ENCODE measurements at places on chromosomes 11 and 22.

- DNase-seq = peak; percentile 45
These were observed at the start of gene TYMP for GRCh38 chr22:50529897-50530579. TYMP (minus strand) TSS chr22:50530012; CDS start chr22:50529709, 303 bp downstream.

GRCh38 chr11:117058761-117059261 lies 39.4 kb downstream of the SIK3 start:
- no peak for DNase-seq

GRCh38 chr22:31179345-31179744 lies 19.4 kb downstream of the RNF185 start:
- no peak for DNase-seq

DNA sequence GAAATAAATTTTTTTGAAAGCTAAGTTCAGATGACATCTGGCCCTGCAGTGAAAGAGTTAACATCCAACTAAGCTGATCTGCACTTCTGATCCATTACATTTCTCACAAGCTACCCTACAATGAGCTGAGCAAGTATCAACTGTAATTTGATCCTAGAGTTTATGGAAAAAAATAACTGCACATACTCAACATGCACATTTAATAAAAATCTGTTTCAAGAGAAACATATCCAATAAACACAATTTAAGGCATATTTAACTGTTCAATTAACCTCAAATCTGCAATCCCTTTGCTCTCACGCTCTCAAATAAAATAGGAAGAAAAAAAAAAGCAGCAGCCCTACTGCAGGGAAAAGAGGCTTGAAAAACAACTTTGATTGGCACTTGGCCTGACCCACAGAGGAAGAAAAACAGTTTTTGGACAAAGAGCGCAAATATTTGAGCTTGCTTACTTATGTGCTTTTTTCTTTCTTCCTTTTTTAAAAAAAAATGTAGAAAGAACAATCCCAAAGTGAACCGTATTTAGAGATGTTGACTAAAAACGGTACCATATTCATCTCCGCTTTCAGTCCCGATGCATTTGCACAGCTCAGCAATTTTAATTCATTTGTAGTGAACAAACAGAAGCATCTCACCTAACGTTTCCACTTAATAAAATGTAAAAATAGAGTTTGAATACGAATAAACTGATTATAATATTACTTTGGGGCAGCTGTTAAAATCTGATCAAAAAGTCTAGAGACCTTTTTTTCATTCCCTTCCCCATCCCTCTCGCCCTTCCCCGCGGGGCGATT lies 1.6 kb downstream of the SESN3 start:
- no peak for DNase-seq

DNA sequence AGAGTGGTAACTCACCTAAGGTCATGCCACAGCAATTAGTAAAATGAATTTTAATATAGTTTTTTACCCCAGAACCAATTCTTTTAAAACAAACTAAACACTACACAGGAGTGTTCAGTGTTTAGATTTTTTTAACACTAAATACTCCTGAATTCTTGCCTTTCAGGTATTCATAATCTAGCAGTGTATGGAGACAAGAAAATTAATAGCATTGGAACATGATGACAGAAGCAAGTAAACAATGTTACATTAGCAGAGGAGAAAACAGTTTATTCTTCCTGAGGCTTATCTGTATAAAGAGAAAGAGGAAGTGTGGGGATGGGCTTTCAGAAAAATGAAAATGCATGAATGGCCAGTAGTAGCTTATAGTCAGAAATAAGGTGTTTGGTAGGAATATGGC lies 222.1 kb upstream of the FAT3 start:
- DNase-seq = no peak

DNA sequence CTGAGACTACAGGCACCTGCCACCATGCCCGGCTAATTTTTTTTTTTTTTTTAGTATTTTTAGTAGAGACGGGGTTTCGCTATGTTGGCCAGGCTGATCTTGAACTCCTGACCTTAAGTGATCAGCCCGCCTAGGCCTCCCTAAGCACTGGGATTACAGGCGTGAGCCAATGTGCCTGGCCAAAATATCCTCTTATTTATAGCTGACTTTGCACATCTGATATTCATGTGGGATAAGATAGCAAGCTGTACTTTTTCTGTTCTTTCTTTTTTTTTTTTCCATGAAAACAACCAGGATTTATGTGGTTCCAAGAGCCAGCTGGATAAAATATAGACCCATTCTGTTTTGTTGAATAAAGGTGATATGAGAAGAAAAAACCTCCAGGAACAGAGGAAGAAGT lies 12.1 kb upstream of the XBP1 start:
- no peak for DNase-seq

- no peak for DNase-seq
These were observed 4.0 kb upstream of the RCOR2 start for GRCh38 chr11:63920939-63921417.

GRCh38 chr11:42085736-42086135 lies 626.3 kb upstream of the LRRC4C start:
- no peak for DNase-seq

GRCh38 chr11:59174664-59175033 lies 2.7 kb downstream of the DTX4 start:
- no peak for DNase-seq

GRCh38 chr11:827146-827896 lies 398 bp upstream of the CRACR2B start:
- DNase-seq = no peak

- no peak for DNase-seq
These were observed 2.0 kb upstream of the TIMP3 start for GRCh38 chr22:32799496-32799895.

DNA sequence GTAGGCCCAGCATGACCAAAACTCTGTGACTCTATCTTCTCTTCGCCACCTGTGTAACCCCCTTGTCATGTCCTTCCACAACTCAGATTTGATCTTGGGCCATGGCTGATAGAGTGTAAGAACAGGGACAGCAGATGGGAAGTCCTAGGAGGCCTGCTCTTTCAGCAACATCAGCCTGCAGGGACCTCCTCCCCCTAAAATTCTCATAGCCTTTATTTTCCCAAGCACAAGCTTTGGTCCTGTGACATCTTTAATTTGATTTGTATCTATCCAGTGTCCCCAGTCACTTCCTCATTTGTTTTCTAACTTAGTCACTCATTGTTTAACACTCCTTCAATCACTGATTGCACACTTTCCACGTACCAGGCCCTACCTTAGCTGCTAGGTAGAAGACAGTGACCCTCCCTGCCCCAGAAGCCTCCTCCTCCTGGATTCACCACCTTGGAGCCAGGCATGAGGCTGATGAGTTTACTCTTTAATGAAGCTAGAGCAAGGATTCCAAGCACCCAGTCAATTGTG lies 5.3 kb downstream of the UBQLN3 start:
- DNase-seq = no peak

- DNase-seq = no peak
These were observed 9.5 kb downstream of the PPARA start for GRCh38 chr22:46159777-46160176.

GRCh38 chr11:62791501-62792201 lies at the start of gene TMEM223:
TMEM223 (minus strand) TSS chr11:62792006; CDS start chr11:62791994, 12 bp downstream.
- peak; percentile 77 for DNase-seq

DNA sequence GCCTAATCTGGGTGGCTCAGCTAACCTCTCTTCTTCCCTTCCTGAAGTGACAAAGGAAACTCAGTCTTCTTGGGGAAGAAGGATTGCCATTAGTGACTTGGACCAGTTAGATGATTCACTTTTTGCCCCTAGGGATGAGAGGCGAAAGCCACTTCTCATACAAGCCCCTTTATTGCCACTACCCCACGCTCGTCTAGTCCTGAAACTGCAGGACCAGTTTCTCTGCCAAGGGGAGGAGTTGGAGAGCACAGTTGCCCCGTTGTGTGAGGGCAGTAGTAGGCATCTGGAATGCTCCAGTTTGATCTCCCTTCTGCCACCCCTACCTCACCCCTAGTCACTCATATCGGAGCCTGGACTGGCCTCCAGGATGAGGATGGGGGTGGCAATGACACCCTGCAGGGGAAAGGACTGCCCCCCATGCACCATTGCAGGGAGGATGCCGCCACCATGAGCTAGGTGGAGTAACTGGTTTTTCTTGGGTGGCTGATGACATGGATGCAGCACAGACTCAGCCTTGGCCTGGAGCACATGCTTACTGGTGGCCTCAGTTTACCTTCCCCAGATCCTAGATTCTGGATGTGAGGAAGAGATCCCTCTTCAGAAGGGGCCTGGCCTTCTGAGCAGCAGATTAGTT lies 14.2 kb upstream of the UVRAG start:
- DNase-seq = no peak

DNA sequence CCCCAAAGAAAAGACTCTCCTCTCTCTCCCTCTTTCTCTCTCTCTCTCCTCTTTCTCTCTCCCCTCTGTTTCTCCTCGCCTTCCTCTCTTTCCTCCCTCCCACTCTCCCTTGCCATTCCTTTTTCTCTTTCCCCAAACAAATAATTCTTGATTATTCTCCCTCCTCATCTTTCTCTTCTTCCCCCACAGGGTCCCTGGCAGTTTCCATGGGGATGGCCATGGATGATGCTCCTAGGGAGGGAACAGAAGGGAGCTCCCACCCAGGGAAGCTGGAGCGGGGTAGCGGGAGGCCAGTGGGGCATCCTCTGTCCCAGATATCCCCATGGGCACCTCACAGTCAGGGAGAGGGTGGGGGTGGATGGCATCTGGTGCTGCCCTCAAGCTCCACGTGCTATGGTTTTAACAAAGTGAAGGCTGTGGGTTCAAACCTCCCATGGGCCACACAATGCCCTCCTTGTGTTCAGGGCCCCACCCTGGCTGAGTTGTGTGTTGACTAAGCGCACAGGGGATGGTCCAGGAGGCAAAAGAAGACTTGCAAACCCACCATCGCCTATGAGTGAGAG lies 266.4 kb downstream of the BUD13 start:
- DNase-seq = no peak

GRCh38 chr11:110125632-110126031 lies 32.4 kb downstream of the ZC3H12C start:
- no peak for DNase-seq

Data from effector memory CD4-positive, alpha-beta T cell (primary cell).